ENCODE measurements at places on chromosomes 3 and 15.

DNA sequence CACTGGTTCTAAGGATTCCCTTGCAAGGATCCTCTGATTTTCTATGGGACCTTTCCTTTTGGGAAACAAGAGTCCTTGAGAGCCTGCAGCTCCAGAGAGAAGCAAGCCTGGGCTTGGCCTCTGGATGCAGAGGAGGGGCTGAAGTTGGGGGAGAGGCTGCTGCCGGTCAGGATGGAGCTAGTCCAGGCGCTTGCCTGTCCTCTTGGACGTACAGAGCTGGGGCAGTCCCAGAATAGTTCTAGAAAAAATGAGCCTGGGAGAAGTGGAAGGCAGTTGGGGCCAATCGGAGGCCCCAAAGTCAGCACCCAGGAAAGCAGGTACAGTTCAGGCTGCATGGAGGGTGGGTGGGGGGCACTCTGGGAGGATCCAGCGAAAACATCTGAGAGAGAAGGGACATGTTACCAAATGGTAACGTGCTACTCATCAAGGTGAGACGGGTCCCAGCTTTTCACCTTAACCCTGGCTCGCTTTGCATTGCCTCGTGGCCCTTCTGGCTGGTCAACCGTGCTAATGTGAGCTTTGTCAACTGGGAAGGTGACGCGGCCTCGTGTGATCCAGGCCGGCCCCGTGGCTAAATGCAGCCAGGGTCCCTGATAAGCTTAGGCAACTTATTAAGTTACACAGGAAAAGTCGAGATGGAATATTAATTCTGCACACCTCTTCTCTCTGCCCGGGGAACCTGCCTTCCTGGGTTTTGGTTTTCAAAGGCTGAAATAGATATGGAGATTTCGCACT, 38.7 kb upstream of the MAGEF1 start:
- DNase-seq, result no peak

- peak; percentile 8 for DNase-seq
Measured at GRCh38 chr3:131501949-131502348, 822 bp downstream of the MRPL3 start.

DNA sequence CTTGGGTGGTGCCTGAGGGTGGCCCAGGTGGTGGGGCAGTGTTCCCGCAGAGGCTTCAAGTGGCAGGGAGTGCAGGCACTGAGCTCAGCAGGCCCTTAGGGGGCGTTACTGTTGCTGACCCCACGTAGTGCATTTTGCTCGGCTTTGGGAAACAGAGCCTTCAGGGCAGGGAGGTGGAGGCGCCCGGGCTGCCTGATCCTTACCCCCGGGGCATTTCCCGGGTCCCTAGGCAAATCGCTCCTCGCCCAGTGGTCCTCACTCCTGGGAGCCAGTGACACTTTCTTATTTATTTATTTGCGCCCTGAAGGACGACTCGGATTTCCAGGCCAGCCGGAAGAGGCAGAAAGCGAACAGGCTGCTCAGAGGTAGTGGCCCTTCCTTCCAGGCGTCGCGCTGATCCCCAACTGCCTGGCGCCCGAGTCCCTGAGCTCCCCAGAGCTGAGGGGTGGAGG, 10.1 kb upstream of the FOXB1 start:
- no peak for DNase-seq

GRCh38 chr3:177530908-177531307, 333.6 kb upstream of the TBL1XR1 start:
- DNase-seq, result no peak

DNA sequence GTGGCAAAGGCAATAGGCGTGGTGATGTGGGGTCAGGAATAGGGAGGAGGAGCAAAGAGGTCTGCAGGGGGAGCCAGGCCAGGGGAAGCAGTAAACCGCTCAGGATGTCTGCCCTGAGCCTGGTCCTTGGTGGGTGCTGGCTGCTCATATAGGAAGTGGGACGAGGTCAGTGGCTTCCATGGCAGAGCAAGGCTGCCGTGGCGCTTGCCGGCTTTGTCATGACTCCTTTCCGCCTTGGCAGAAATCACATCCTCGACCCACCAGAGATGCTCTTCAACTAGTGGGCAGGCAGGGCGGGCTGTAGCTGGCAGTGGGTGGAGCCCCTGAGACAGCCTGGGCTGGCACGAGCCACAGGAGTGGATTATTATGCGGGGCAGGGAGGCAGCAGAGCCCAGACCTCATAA, 13.1 kb upstream of the SKOR1 start:
- DNase-seq, result no peak

DNA sequence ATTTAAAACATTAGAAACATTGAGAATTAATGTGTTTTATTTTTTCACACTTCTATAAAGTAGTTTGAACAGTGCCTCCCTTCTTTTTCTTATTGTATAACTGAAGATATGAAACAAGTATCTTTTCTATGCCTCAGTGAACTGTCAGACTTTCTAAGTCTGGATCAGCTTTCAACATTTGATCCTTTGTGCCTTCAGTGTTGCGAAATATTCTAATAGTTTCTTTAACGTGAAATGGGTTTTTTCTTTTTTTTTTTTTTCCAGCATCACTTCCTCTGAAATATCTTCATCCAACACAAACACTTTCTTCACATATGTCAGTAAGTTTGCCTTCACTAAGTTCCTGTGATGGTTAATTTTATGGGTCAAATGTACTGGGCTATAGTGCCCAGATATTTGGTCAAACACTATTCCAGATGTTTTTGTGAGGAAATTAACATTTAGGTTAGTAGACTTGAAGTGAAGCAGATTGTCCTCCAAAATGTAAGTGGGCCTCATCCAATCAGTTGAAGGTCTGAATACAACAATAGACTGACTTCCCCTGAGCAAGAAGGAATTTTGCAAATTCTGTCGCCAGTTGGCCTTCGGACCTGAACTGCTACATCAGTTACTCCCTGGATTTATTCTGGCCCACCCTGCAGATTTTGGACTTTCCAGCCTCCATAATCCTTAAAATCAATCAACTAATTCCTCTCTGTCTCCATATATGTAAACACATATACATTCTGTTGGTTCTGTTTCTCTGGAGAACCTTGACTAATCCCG, 6.4 kb upstream of the CPOX start:
- no peak for DNase-seq

DNA sequence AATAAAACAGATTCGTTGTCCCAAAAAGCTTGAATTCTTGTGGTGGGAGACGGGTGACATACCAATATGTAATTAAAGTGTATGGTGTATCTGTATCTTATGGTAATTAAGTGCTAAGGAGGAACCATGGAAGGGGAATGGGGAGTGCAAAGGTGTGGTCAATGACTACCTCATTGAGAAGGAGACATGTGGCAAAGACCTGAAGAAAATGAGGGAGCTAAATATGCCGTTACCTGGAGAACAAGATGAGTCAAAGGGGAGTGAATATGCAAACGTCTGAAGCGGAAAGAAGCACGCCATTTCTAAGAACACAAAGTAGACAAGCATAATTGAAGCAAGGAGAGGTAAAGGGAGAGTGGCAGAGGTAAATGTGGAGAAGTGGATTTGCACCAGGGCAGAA, 115.7 kb downstream of the SI start:
- no peak for DNase-seq

Measured in stimulated activated CD4-positive, alpha-beta T cell treated with anti-CD3 and anti-CD28 coated beads, Interleukin-4, amount 100 ng/mL, for 24 hours (primary cell).